Daoy (cell line): ENCODE measurements at places on chromosomes 1 and 21.
A peak's percentile ranks its signal among the peaks of the same experiment; 100 is the strongest.

DNA sequence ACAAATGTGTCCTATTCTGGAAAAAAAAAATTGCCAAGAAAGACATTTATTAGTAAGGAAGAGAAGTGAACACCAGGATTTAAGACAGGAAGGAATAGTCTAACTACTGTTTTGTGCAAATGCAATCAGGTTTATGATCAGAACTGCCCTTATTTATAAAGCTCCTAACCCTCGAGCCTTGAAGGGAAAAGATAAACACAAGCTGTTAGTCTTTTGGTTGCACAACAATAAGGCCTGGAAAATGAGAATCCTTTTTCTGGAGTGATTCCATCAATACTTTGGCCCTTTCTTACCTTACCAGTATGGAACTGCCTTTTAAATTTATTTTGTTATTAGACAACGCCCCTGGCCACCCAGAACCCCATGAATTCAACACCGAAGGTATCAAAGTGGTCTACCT, 52.9 kb downstream of the SNRPE start:
- no peak for DNase-seq

DNA sequence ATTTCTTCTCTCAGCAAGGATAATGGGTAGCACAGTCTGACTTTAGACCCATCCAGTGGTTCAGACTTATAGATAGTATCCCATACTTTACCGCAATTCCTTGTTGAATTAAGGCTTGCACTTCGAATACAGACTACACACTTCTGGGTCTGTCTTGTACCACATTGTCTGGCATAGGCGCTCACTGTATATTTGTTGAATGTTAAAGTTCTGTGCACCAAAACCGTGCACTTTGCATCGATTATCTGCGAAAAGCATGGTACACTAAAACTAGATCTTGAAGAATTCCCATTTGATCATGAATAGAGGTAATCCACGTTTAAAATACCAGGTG, 556 bp upstream of the RYR2 start:
- DNase-seq: no peak

GRCh38 chr1:64246294-64246917, 43.0 kb downstream of the UBE2U start:
- no peak for DNase-seq

- no peak for DNase-seq
Observed at GRCh38 chr1:69985376-69985775, 220.0 kb downstream of the LRRC40 start.

DNA sequence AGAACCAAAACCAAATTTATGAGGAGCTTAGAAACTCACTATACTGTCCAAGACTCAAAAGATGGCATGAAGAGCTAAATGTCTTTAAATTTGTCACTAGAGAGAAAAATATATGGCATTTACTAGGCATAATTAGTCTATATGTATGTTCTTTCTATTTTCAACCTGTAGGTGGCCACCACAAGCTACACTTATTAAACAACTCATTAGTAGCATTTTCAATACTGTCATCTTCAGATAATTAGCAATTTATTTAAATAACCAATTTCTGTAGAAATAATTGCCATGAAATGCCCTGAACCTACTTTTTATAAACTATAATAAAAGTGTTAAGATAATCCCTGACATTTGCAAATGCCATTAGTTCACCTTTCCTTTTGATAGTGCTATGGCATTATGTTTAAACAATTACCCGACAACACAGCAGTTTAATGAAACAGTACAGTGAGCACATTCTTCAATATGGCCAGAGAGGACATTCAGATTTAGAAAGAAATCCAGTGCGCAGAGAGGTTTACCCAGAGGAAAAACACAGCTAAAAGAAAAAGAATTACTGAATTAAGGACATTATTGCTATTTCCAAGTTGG, 522.5 kb downstream of the PTBP2 start:
- DNase-seq: peak; percentile 25

DNA sequence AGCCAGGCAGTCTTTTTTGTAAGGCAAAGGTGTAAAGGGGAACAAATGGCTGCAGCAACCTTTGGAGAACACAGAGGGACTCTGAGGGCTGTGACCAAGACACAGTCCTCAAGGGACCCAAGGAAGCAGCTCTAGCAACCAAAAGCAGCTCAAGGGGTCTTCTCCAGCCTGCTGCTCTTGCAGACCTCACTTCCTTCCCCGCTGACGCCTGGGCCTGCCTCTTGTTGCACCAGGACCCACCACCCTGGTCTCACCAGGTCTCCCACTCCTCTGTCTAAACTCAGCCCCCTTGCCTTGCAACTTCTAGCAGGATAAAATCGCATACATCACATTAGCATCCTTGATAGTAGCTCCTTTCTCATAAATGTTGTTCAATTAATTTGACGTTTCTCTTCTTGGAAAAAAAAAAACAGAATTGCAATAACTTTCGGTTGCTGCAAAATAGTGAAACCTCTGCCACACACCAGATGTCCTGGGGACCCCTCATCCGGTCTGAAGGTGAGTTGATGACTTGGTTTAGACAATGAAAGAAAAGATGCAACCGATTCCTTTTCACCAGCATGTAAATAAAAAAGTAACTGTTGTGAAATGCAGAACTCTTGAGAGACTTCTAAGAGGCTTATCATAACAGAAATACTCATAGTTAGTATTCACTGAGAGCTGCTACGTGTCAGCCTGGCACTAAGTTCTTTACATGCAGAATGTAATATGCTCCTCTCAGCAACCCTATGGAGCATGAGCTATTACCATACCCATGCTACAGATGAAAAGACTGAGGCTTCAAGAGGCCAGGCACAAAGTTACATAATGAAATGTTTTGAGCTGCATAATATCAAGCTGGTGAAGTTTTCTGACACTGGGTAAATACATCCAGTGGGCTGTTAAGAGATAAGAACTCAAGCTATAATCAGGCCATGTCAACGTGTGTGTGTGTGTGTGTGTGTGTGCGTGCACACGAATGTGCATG, 58.5 kb downstream of the UMODL1 start:
- DNase-seq: no peak

DNA sequence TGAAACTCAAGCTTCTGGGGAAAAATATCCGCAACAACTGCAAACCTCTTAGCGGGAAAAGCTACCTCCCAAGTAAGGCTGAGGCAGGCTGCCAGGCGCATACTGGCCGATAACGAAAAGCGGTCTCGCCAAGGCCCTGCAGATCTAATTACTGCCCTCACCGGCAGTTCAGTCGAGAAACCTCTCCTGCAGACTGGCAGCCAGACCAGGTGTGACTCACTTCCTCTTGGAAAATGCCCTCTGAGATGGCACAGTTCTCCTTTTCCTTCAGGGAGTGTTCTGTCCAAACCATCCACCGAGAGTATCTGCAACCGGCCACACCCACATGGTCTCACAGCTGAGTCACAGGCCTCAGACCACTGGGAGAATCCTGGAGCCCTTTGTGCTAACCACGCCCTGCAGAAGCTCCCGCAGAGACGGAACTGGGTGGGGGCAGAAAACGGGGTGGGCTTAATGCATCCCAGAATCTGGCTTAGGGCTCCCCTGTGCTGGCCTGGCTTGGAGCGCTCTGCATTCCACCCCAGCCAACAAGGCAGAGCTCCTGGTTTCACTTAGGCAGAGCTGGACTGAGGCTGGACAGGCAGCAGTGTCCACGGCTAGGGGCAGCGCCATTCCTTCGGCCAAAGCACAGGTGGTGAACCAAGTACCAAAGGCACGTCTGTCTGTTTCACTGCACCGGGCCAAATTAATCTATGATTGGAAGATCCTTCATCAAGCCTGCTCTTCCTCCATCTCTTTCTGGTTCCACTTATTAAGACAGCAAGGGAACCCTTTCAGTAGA, 1.2 kb downstream of the S100A10 start:
- peak; percentile 99 for DNase-seq

GRCh38 chr21:43866659-43867331, 1.8 kb downstream of the AGPAT3 start:
- DNase-seq: no peak

- no peak for DNase-seq
Observed at GRCh38 chr1:64936956-64937355, 29.4 kb downstream of the JAK1 start.

- no peak for DNase-seq
Observed at GRCh38 chr1:108791790-108792189, 45.3 kb downstream of the STXBP3 start.

DNA sequence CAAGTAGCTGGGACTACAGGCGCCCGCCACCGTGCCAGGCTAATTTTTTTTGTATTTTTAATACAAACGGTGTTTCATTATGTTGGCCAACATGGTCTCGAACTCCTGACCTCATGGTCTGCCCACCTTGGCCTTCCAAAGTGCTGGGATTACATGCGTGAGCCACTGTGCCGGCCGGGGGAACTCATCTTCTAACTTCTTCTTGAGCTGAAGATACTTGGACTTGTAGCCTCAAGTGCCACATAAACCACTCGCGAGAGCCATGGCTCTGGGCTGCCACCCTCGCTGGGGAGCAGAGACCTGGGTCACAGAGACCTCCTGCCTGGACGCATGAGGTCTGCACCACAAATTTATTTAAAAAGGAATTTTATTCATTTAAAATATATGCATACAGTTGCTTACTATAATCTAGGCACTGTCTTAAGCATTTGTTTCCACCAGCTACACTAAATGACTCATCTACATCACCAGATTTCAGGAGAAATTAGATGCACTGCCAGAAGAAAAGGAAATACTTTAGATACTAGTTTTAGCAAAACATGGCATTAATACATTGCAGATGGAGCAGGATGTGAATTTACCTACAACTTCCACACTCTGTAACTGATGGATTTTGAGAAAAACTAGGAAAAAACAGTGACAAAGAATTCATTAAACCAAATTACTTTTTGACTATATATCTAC, 29.9 kb upstream of the PUM1 start:
- no peak for DNase-seq

DNA sequence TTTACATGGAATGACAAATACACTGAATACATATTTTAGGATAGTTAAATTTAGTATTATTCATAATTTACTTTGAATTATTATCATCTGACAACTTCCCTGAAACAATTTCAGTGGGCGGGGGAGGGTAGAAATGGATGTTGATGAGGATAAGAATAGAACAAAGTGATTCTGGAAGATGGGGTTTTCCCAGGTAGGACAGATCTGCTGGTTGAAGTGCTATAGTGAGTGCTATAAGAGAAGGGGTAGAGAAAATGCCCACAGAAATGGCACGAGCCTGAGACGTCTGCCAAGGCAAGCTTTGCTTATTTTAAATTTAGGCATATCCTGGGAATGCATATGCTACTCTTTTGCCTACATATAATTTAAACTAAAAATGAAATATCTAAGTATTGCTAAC, 3.2 kb downstream of the CFH start:
- no peak for DNase-seq

GRCh38 chr21:45223236-45224185, 64.2 kb downstream of the POFUT2 start:
- no peak for DNase-seq

- DNase-seq: no peak
Observed at GRCh38 chr1:15916916-15917315, 59.0 kb downstream of the ZBTB17 start.

- DNase-seq: no peak
Observed at GRCh38 chr1:228000416-228000815, 6.4 kb upstream of the WNT3A start.

DNA sequence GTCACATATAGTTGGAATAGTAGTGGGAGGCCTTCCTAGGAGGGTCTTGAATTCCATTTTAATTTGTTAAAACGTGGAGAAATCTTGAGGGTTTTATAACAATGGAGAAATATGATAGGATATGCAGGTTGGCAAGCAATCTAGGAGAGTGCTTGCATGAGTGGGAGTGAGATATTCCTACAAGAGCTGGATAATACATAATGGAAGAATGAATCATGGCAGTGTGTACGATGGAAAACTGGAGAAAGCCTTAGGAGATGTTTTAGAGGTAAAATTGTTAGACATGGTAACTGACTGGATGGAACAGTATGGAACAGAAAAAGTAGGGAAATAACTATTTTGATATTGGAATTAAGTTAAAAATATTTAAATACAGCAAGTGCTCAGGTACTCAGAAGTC, 352.4 kb downstream of the PTBP2 start:
- DNase-seq: no peak

- no peak for DNase-seq
Observed at GRCh38 chr1:23469372-23469982, 14.5 kb downstream of the ASAP3 start.

DNA sequence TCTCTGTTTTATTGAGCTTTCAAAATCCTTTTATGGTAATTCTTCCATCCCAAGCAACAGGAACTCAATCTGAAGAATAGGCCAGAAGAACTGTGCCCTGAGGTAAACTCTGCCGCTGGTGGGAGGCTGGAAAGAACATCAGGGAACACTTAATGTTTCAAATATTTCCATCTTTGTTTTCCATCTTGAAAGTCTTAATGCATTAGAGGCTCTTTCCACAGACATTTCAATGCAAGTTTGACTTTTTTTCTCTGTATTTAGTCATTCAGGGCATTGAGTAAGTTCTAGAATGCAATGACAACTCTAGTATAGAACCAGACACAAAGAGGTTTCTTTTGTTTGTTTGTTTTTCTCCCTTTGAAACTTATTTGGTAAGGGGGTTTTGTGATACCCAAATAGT, 61.5 kb downstream of the KIAA0040 start:
- no peak for DNase-seq

GRCh38 chr1:232554409-232554808, 75.5 kb downstream of the SIPA1L2 start:
- no peak for DNase-seq

DNA sequence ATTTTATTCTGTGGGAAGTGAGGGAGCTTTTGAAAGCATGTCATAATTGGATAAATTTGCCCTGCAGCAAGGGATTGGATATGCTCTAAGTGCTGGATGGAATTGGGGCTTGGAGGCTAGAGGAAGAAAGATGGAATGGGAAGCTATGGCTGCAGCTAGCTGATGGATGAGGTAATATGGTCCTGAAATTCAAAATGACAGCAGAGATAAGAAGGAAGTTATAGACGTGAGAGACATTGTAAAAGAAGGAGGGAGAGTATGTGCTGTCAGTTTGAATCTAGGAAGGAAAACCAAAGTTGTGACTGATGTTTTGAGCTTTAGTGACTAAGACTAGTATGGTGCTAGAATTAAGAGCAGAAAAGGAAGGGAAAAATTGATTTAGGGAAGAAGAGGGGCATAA, 299.9 kb upstream of the SPAG17 start:
- no peak for DNase-seq

- no peak for DNase-seq
Observed at GRCh38 chr1:91680556-91681155, 180.0 kb downstream of the CDC7 start.

DNA sequence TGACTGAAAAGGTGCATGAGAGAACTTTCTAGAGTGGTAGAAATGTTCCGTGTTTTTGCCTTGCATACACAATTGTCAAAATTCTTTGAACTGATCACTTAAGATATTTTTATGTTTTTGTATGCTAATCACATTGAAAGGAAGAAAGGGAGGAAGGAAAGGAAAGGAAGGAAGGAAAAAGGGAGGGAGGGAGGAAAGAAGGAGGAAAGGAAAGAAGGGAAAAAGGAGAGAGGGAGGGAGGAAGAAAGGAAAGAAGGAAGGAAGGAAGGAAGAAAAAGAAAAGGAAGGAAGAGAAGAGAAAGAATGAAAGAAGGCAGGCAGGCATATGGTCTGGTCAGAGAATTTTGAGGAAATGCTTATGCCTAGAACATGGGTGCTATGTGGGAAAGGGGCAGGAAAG, 68.4 kb upstream of the PGBD5 start:
- DNase-seq: no peak

GRCh38 chr21:22881131-22881530, 1882.9 kb downstream of the NCAM2 start:
- DNase-seq: no peak
